ENCODE measurements at places on chromosomes 4 and X. TPM values are rescaled to one million over a fixed set of nuclear protein-coding genes. Genes with fewer than 3 reads are reported as not detected.

- DNase-seq, result no peak
Measured at GRCh38 chr4:85986266-85986665, 373.6 kb downstream of the MAPK10 start.

GRCh38 chrX:115400960-115401359, 111.4 kb downstream of the LUZP4 start:
- no peak for DNase-seq

- DNase-seq, result no peak
Measured at GRCh38 chrX:72025236-72025770, 106.4 kb downstream of the RTL5 start.

GRCh38 chr4:105058177-105058812, 88.4 kb upstream of the TET2 start:
- DNase-seq, result no peak

GRCh38 chr4:99856166-99856565, 38.1 kb downstream of the LAMTOR3 start:
- DNase-seq, result no peak

The PIR gene
- total RNA-seq, result 12.0 TPM

The PABPC1L2B gene
- total RNA-seq, result not detected
